T-helper 2 cell (primary cell): ENCODE measurements at places on chromosomes 12 and 14.
A peak's percentile ranks its signal among the peaks of the same experiment; 100 is the strongest.

GRCh38 chr14:38828183-38828827, 274.7 kb downstream of the SEC23A start:
- no peak for DNase-seq

DNA sequence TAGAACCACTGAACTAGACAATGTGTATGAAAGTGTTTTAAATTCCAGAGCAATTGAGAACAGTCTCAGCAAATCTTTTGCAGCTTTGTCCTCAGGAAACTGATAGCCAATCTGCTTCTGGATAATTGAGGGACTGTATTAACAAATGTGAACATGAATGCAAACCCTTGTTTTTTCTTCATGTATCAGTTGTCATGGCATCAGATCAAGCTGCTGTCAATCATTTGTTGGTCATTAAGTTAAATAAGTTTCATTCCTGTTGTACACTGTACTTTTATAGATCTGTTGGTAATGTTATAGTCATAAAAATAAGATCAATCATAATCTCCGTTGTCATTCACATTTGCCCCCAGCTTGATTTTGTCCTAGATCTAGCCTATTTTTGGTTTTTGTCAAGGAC, 65.5 kb upstream of the RFX4 start:
- no peak for DNase-seq

GRCh38 chr12:130713581-130713991, 2.5 kb downstream of the RIMBP2 start:
- no peak for DNase-seq

GRCh38 chr12:107223821-107224220, 130.5 kb upstream of the CRY1 start:
- DNase-seq: no peak

GRCh38 chr14:105020815-105021655, at the start of gene CDCA4:
Gene CDCA4, minus strand, starts transcription at chr14:105021083. Its CDS starts 9,154 bp downstream, at chr14:105011929.
- DNase-seq: peak; percentile 97
